ENCODE measurements at places on chromosomes 3 and 15.

- DNase-seq: no peak
Observed at GRCh38 chr15:81982808-81983207, 63.0 kb downstream of the MEX3B start.

GRCh38 chr15:64600794-64601193, 140.4 kb downstream of the ZNF609 start:
- no peak for DNase-seq

GRCh38 chr3:175571096-175571495, 712.0 kb downstream of the NAALADL2 start:
- no peak for DNase-seq

DNA sequence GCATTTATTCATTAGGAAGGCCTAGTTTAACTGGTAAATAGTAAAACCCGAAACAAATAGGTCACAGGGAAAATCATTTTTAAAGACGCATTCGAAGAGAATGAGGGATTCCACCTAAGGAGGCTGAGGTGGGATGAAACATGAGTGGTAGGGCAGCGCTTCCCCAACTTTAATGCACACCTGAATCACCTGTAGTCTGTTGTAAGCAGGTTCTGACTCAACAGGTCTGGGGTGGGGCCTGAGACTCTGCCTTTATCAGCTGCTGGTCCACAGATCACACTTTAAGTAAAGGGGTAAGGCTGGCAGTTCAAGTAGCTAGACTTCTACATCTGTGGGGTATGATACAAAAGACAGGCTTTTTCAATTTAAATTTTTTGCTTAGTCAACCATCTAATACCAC, 223.5 kb upstream of the UBE2E2 start:
- DNase-seq: no peak

- no peak for DNase-seq
Observed at GRCh38 chr3:156802821-156803606, 23.1 kb upstream of the LEKR1 start.

- DNase-seq: no peak
Observed at GRCh38 chr3:76369170-76369569, 583.8 kb upstream of the ZNF717 start.

GRCh38 chr3:182651461-182651860, 141.8 kb upstream of the ATP11B start:
- DNase-seq: no peak

DNA sequence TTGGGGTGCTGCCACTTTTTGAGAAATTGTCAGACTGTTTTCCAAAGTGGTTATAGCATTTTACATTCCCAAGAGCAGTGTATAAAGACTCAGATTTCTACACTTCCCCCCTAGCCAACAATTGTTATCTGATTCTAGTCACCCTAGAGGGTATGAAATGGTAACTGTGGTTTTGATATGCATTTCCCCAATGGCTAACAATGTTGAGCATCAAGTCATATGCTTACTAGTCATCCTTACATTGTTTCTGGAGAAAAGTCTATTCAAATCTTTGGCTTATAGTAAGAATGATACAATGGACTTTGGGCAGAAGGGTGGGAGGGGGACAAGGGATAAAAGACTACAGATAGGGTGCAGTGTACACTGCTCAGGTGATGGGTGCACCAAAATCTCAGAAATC, 73.3 kb downstream of the CSNK1G1 start:
- no peak for DNase-seq

DNA sequence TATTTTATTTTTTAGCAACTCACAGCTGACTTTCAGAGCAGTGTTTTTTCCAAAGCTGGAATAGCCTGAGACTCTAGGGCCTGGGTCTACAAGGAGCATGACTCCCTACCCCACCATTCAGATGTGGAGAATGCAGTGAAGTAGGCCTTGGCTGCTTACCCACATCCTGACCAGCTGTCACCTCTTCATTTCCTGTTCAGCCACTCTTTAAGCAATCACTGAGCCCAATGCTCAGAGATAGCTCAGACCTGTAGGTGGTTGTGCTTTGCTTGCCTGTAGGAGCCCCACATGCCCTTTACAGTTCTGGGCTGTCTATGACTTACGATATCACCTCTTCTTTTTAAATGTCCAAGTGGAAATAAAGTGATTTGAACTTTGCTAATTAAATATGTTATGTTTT, 148.1 kb downstream of the NEK11 start:
- DNase-seq: no peak

- DNase-seq: no peak
Observed at GRCh38 chr3:120678331-120678947, 3.6 kb downstream of the HGD start.

DNA sequence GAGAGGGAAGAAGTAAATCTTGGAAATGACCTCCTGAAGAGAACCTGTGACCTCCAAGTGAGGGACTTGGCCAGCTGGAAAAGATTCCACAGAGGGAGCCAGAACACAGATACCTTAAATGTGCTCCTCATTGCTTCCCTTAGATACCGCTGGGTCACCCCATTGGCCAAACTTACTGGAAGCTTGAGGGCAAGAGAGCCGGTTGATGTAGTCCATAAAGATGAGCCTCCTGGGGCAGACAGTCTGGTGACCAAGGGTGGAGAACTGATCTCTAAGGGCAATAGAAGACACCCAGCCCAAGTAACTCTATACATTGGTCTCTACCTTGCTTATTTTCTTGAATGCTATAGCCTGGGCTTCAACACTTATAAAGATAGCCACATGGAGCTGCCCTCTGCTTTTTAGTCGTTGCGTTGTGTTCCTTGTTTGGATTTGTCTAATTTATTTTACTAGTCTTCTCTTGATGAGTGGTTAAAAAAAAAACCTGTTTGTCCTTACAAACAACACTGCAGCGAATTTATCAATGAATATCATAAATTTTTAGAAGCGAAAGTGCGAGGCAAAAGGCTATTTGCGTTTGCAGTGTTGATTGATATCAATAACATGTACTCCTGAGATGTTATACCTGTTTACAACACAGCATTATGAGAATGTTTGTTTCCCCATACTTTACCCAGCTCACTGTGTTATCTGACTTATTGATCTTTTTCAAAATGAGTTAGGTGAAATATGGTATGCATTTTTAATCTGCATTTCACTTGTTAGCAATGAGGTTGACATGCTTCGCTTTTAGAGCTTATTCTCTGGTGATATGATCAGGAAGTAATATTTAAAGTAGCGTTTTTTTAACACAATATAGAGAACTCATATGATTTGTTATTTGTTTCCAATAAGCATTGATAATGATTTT, 31.2 kb downstream of the TGFBR2 start:
- no peak for DNase-seq

- no peak for DNase-seq
Observed at GRCh38 chr15:33795070-33795469, 173.2 kb upstream of the CHRM5 start.

All from stimulated activated CD4-positive, alpha-beta T cell treated with anti-CD3 and anti-CD28 coated beads, Interleukin-1b, Interleukin-23, amount 100 ng/mL, for 24 hours (primary cell).